Head of caudate nucleus (tissue), 42 donors: ENCODE measurements at places on chromosomes 11 and 22.

- DNase-seq: no peak
Measured at GRCh38 chr11:57071829-57072228, 83.1 kb downstream of the OR5AK2 start.

DNA sequence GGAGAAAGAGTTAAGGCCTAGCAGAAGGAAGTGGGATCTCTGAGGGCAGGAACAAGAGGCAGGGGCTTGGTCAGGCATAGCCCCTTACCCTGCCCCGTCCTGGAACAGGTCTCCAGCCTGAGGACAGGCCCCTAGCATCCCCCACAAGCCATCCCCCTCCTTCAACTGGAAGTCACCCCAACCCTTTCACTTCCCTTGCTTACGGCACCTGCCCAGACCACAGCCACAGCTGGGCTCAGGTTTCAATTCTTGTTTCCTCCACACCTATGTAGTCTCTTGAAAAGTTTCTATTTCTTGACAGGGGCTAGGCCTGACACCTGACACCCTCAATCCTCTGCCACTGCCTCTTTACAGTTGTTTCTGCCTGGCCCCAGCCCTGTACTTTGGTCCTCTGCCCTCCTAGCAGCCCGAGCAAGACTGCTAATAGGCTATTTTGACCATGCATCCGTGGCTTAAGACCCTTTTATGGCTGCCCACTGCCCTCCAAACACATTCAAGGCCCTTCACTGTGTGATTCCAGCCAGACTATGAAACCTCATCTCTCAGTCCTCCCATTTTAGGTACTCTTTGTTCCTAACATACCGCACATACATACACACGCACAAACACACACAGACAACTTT lies 10.9 kb upstream of the FCHSD2 start:
- no peak for DNase-seq

GRCh38 chr11:33317662-33318061 lies 60.5 kb downstream of the HIPK3 start:
- no peak for DNase-seq

DNA sequence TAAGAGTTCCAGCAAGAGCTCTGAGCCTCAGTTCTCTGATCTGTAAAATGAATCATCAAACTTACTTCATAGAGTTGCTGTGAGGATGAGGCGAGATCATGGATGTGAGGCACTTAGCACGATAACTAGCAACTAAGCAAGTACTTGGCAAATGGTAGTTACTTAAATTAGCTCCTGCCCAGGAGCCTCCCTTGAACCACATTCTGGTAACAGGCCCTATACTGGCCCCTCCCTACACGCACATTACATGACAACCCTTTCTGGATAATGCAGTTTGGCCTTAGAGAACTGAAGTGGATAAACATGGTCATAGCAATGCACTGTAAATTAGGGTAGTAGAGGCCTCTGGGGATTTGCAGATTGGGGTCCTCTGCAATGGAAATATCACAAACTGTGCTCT lies 187.4 kb upstream of the NARS2 start:
- DNase-seq: no peak

DNA sequence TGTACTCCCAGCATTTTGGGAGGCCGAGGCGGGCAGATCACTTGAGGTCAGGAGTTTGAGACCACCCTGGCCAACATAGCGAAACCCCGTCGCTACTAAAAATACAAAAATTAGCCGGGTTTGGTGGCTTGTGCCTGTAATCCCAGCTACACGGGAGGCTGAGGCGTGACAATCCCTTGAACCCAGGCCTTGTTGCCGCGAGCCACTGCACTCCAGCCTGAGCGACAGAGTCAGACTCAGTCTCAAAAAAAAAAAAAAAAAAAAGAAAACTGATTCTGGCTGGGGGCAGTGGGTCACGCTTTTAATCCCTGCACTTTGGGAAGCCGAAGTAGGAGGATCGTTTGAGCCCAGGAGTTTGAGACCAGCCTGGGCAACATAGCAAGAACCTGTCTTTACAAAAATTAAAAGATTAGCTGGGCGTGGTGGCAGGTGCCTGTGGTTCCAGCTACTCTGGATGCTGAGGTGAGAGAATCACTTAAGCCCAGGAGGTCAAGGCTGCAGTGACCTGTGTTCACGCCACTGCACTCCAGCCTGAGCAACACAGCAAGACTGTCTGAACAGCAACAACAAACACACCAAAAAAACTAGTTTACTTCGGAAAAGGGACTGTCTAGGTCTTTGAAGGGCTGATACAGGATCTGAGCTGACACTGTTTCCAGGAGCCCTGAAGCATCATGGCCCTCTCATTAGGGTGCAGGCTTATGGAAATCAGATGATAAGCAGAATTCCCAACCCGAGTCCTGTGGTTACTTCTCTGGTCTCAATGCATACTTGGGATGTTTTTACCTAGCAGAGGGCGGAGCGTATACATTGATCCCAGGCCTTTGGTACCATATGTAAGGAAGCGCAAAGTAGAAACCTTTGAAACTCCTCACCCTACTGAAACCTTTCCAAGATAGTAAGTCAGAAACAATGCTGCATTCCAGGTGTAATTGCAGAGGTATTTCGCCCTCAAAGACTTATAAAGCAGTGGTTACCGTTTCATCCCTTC lies 1.8 kb upstream of the CHKB start:
- no peak for DNase-seq

- no peak for DNase-seq
Measured at GRCh38 chr22:19957445-19957844, 15.8 kb upstream of the TXNRD2 start.

GRCh38 chr11:74397501-74398243 lies 561 bp downstream of the PGM2L1 start:
- no peak for DNase-seq

DNA sequence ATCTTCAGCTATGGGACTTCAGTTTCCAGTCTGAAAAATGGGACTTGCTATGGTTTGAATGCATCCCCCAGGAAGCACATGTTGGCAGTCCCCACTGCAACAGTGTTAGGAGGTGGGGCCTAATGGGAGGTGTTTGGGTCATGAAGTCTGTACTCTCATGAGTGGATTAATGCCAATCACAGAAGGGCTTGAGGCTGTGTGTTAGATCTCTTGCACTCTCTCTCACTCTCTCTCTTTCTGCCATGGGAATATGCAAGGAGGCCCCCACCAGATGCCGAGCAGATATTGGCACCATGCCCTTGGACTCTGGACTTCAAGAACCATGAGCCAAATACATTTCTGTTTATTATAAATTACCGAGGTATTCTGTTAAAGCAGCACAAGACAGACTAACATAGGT lies 7.8 kb upstream of the AP1B1 start:
- DNase-seq: no peak

DNA sequence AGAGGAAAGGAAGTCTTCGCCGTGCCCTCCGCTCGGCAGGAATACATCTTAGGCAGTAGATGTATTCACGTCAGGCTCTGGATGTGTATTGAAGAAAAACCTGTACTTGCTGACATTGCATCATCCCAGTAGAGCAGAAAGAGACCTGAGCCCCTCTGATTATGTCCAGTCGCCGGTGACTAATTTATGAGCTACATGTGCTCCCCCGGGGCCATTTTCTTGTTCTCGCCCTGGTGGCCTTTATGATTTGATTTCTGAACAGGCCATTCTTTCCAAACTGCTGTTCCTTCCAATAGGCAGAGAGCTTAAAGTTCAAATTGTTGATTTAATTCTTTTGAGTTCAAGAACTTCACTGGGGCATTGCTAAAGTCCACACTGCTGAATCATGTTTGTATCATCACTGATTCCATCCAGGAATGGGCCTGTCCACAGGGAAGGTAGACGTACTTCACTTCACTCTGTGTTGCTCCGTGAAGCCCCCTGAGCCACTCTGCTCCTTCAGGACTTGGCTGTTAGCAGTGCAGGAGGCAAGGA lies 137.3 kb upstream of the RASSF10 start:
- no peak for DNase-seq

GRCh38 chr22:40031766-40032470 lies 37.2 kb downstream of the FAM83F start:
- DNase-seq: no peak

- no peak for DNase-seq
Measured at GRCh38 chr11:10500757-10501684, 40.0 kb downstream of the RNF141 start.

DNA sequence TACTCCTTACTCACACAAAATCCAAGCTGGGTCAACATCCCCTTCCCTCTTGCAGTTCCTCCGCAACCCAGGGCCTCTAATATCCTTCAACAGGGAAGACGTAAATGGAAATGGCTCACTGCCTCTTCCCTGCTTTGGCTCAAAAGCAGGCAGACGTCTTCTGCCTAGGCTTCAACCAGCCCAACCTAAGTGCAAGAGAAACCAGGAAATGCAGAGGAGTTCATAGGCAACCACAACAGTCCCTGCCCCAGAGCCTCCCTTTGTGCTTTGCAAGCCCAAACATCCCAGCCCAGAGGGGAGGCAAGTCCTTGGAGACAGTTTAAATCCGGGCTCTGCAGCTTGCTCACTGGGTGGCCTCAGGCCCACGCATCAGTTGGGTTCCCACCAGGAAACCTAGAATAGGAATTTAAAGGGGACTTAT lies 33.3 kb downstream of the CD6 start:
- no peak for DNase-seq

DNA sequence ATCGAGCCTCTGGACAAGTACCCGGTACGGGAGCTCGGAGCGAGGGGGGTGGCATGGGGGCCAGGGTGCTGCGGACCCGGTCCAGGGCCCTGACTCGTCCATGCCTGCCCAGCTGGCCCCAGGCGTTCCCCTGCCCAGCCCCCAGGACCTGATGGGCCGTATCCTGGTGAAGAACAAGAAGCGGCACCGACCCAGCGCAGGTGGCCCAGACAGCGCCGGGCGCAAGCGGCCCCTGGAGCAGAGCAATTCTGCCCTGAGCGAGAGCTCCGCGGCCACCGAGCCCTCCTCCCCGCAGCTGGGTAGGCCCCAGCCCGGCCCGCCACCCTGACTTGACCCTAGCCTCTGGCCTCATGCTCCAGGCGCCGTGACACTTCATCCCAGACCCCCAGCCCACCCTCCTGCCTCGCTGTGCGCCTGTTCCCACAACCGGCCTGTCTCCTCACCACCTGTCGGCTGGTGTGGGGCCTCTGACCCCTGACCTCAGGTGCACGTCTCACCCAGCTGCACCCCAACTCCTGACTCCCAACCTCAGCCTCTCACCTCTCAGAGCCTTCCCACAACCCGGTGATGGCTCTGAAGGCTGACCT lies 7.7 kb downstream of the PLCB3 start:
- DNase-seq: no peak

- no peak for DNase-seq
Measured at GRCh38 chr11:126310992-126311310, 7.1 kb downstream of the DCPS start.

DNA sequence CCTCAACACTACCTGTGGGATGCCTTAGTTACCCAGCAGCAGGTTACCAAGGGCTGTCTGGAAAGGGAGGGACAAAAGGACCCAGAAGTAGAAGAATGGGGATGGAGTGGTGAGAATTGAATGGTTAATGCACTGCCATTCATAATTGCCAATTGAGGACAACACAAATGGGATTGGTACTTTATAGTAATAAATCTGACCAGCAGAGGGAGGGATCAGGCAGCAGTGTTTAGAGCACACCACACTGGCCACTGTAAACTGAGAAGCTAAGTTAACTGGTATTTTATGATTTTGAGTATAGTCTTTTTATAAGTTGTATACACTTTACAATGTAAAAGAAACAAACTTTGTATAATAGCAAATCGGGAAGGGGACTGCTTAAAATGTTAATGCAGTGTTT lies 10.7 kb downstream of the TBRG1 start:
- no peak for DNase-seq

GRCh38 chr11:111641339-111642015 lies 39.2 kb downstream of the SIK2 start:
- DNase-seq: no peak

DNA sequence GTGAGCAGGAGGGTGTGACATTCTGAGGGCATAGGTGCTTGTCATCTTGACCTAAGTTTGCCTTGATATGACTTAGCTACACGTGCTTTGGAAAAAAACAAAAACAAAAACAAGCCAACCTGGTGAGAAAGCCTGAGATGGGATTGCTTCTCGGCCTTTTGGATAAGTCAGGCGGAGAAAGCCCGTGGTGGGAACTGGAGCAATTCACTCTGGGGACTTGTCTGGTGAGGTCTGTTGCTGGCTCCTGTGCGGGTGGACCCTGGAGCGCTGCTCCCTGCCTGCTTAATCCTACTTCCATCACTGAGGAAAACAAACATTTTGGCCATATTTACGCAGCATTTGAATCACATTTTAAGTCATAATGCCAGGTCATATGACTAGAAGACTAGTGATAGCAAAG lies 100.3 kb downstream of the SNX19 start:
- DNase-seq: no peak

DNA sequence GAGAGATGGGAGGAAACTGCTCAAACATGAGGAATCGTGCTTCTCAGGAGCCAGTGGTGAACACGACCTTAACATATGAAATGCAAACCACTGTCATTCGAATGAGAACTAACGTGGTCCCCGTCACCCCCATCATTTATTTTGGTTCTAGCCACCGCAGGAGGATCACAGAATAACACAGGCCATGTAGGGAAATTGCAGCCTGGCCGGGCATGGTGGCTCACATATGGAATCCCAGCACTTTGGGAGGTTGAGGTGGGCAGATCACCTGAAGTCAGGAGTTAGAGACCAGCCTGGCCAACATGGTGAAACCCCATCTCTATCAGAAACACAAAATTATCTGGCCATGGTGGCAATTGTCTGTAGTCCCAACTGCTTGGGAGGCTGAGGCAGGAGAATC lies 27.1 kb downstream of the KRTAP5-5 start:
- no peak for DNase-seq

- no peak for DNase-seq
Measured at GRCh38 chr11:67252831-67253239, 13.4 kb upstream of the GRK2 start.

- no peak for DNase-seq
Measured at GRCh38 chr22:27413702-27414101, 387.9 kb downstream of the MN1 start.

DNA sequence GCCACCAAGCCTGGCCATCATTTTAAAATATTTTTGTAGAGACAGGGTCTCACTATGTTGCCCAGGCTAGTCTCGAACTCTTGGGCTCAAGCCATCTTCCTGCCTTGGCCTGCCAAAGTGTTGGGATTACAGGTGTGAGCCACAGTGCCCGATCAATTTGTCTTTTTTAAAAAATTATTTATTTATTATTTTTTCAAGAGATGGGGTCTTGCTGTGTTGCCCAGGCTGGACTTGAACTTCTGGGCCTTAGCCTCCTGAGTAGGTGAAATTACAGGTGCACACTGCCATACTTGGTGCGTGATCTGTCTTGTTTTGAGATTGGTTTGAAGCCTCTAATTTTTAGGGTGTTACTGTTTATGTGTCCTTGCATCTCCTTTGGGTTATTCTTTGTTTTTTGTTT lies 10.2 kb downstream of the CABIN1 start:
- no peak for DNase-seq
